ENCODE measurements at places on chromosomes 2 and 18.
A peak's percentile ranks its signal among the peaks of the same experiment; 100 is the strongest.

DNA sequence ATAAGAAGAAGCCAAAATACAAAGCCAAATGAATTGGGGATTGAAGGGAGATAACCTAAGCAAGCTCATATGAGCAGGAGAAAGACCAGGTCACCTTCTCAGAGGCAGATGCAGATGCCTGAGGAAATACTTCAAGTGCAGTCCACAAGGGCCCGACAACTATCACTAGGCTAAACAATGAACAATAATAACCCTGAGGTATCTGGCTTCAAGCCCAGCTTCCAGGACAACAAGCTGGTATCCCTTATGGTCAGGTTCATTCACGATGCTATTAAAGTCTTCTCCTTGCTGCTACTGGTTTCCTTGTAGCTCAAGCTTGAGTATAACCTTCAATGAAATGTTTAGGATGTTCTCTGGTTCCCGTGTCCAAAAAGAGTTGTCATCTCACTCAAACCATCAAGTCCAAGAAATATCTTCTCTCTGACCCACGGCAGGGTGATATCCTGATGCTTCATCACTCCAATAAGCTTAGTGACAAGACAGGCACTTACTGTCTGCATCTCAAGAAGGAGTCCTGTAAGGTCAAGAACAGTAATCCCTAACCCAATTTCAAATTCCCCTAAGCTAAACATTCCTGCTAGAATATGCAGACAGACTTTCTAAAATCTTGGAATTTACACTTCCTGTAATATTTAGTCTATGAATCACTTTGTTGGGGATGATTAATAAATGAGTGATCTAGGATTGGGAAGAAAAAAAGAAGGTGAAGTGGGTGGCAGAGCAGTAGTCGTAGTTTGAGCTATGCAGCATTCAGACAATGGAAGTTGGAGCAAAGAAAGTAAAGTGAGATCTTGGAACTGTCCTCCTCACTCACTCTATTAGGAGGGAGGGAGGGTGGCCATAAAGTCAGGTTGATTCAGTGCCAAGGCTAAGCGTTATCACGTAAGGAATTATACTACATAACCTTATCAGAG, 33.1 kb downstream of the CHN1 start:
- DNase-seq, result peak; percentile 91

DNA sequence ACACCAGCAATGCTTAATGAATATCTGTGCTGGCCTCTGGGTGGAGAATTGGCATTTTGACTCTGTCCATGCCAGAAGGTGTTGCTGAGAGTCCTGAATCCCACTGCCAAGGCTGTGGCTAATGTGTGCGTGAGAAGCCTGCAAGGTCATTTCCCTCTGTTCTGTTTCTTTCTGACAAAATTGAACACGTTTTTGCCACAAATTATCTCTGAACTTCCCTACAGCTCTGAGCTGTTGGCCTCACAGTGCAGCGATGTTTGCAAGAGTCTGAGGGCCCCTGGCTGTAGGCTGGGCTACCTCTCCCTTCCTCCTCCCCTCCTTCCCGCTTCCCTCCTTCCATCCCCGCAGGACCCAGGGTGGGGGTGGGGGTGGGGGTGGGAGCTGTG, 154.1 kb upstream of the HS6ST1 start:
- no peak for DNase-seq

GRCh38 chr2:9970200-9971044, 18.9 kb downstream of the GRHL1 start:
- no peak for DNase-seq

GRCh38 chr2:74821177-74822126, 12.5 kb upstream of the HK2 start:
- DNase-seq, result no peak

- peak; percentile 57 for DNase-seq
These were observed 84.2 kb upstream of the PIK3C3 start for GRCh38 chr18:41870817-41871216.

GRCh38 chr2:71884303-71885042, 263.2 kb downstream of the CYP26B1 start:
- DNase-seq, result peak; percentile 69

DNA sequence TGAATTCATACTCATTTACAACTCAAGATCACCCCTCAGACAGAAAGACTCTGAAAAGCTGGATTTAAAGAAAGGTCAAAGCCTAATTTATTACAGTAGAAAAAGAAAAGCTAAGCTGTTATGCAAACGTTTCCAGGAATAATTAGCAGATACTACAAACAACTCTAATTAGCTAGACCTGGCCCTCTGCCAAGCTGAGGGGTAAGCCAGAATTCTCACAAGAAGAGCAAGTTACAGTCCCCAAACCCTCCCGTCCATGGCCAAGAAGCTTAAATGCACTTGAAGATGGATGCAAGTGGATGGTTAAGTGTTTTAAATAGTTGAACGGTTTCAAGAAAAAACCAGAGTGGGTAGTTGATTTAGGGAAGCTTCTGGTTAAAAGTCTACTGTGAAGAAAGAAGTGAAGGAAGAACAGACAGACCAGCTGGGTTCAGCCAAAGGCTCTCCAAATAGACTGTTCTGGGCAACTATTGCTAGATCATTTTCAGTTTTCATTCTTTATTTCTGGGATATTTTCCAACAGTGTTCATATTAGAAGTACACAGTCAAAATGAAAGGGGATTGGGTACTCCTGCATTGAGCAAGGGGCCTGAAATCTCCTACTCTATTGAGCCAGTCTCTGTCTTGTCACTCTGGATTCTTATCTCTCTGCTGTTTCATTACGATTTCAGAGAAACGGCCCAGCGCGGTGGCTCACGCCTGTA, 4.8 kb downstream of the LMAN2L start:
- DNase-seq, result no peak

GRCh38 chr2:63029058-63029457, 21.6 kb upstream of the OTX1 start:
- DNase-seq, result peak; percentile 49

- DNase-seq, result no peak
These were observed 236.8 kb upstream of the ATP5MC3 start for GRCh38 chr2:175418224-175418835.

GRCh38 chr18:67483237-67483636, 33.3 kb downstream of the DSEL start:
- no peak for DNase-seq

DNA sequence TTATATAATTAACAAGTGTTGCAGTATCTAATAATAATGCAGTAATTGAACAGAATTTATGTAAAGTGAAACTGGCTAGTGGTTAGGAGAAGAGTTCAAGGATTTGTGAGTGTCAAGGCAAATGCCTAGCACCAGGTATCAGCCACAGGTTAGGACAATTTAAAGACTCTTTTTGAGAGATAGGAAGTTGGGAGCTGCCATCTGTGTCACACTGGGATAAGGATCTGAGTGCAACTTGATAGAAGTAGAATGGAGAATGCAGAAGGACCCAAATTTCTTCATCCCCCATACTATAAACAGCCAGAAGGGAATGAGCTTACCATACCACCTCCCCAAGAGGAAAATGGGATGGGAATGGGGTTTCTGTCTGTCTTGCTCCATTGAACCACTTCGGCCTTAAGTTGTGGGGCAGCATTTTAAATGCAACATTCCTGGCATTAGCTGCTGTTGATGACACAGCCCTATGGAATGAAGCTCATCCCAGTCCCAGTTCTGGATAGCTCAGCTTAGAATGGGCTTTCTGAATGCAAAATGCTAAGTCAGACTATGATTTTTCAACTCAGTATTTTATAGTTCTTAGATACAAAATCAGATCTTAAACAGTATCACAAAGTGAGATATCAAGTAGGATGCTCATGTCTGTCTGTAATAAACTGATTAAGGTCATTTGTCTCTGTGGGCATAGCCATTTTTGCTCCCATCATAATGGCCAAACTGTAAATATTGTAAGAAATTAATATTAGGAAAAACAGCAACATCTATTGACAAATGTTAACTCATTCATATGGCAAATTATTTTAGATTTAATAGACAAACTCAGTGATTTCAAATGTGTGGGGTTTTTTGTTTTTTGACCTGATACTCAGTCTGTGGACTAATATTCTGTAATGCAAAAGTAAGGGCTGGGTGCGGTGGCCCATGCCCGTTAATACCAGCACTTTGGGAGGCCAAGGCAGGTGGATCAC, 44.0 kb downstream of the GPR155 start:
- DNase-seq, result peak; percentile 84

DNA sequence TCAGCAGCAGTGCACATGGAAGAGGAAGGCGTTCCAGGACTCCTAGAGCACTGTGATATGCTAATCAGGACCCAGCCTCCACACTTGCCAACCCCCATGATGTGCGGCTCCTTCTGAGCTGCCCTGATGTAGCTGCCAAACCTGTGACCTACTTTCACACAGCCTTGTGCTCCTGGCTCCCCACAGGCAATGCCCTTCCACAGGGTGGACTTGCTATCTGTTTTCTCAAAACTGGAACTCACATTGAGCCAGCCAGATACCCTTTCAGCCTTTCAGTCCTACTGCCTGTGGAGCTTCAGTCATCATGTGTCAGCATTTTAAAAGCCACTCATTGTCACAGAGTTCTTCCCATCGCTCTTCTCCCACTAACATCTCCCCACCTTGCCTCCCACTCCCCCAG, 181.6 kb downstream of the AFF3 start:
- DNase-seq, result no peak

DNA sequence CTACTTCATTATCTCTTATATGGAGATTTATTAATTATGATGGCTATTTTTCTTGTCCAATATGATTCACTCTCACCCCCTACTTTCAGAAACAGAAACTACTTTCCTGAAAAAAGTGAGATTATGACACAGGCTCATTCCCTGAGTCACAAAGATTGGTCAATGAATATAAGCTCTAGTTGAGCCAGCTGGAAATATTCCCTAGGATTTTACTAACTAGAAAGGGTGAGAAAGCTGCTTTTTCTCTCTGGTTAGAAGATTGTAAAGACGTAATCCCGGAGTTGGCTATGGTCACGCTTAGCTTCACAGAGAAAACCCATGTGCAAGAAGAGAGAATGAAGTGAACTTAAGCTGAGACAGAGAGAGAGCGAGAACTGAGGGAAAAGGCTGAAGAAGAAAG, 223.7 kb upstream of the SMAD7 start:
- DNase-seq, result no peak

GRCh38 chr2:238114331-238114841, 14.2 kb downstream of the ESPNL start:
- no peak for DNase-seq

DNA sequence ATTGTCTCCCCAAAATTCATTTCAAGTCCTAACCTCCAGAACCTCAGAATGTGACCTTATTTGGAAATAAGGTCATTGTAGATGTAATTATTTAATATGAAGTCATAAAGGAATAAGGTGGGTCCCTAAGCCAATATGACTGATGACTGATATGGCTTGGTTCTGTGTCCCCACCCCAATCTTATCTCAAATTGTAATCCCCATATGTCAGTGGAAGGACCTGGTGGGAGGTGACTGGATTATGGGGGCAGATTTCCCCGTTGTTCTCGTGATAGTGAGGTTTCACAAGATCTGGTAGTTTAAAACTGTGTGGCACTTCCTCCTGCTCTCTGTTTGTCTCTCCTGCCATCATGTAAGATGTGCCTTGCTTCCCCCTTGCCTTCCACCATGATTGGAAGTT, 43.0 kb upstream of the BCL11A start:
- no peak for DNase-seq

DNA sequence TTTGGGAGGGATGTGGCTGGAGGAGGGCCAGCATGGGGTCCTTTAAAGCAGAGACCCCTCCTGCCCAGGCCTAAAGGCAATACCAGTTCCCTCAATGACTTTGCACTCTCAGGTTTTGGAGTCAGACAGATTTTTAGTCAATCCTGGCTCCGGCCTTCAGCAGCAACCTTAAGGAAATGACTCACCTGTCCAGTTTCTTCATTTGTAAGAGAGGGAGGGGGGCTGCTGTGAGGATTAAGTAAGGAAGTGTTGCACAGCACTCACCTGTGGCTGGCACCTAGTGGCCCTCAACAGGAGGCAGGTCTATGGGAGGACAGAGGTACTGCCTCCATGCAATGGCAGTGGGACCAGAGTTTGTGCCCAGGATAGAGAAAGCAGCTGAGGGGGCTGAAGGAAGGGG, 13.7 kb downstream of the CNGA3 start:
- no peak for DNase-seq

- DNase-seq, result no peak
These were observed 13.7 kb downstream of the RAPGEF4 start for GRCh38 chr2:172749388-172749787.

GRCh38 chr2:44200011-44200410, 31.3 kb downstream of the PPM1B start:
- DNase-seq, result no peak

DNA sequence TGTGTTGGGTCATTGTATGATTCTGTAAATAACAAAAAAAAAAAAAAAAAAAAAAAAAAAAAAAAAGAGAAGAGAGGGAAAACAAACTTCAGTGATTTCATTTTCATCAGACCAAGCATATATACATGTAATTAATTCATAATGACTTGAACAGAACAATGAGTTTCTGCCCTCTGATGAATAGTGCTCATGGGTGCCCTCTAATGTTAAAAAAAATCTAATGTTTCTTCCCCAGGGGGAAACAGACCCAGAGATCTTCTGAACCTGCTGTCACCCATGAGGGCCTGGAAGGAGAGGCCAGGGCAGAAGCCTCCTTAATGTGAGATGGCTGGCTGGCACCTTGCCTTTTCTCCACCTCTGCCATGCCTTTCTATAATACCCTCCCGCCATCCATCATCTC, 289.2 kb downstream of the ZNF521 start:
- no peak for DNase-seq

DNA sequence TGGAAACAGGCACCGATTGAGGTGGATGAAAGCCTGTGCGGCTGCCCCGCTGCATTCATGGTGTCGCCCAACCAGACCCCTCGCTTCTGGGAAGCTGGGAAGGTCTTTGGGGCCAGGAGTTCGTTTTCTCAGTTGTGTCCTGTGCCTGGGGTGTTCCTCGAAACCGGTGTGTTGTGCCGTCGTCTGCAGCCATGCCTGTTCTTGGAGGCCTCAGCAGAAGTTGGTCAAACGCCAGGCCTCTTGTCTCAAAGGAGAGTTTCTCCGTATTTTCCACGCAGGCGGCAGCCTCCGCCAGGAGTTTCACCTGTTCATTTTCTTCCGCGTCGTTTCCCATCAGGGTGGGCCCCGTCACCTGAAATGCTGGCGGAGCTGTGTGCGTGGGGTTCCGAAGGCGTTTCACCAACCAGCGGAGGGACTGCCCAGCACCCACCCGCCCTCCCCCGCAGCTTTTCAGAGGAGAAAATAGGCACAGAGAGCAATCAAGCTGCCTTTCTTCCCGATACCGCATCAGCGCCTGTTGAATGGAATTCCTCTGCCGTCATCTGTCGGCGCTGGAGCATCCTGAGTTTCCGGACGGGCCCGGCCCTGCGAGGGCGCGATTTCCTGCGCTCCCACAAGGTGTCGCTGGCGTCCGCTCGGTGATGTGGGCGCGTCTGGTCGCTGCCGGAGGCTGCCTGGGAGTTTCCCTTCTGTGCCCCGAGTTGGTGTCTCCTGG, 17.0 kb upstream of the NFATC1 start:
- DNase-seq, result no peak

DNA sequence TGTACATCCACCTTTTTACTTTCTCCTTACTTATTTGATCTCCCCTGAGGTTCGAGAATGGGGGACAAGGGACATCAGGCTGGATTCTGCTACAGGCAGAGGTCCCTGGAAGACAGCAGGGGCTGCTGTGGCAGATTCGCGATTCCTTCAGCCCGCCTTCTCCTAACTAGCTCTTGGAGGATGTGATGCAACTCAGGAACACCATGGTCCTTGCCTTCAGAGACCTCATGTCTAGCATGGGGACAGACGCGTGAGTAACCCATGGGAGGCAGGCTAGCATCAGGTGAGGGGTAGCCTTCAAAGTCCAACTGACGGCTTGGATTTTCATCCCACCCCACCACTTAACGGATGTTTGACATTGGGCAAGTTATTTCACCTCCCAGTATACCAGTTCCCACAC, 869 bp upstream of the TCF23 start:
- no peak for DNase-seq

GRCh38 chr2:209534228-209534627, 110.4 kb downstream of the MAP2 start:
- DNase-seq, result no peak
